ENCODE measurements at places on chromosomes 1 and 21.
A peak's percentile ranks its signal among the peaks of the same experiment; 100 is the strongest.

GRCh38 chr1:64427879-64428278 is 42.0 kb upstream of the CACHD1 start:
- DNase-seq: no peak

- DNase-seq: no peak
Measured at GRCh38 chr1:64077281-64077940, 126.0 kb upstream of the UBE2U start.

GRCh38 chr1:57272150-57272549 is 151.7 kb downstream of the DAB1 start:
- DNase-seq: no peak

GRCh38 chr1:230243583-230244353 is 176.7 kb downstream of the GALNT2 start:
- no peak for DNase-seq

DNA sequence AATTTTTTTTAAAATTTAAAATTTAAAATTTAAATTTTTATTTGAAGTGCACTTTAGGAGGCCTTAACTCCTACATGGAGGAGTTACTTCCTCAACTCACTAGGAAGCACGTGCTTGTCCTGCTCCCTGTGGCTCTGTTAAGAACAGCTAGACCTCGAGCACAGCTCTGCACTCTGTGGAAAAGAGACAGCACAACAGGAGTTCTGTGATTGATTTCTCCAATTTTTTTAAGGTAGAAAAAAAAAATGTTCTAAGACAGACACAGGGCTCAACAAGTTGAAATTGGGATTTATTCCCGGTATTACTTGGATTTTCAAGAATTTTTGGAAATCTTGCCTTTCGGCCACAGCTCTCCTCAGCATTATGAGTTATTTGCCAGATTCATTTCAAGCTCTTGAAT is 356.6 kb upstream of the LYPLAL1 start:
- no peak for DNase-seq

GRCh38 chr1:115837341-115837739 is 3.6 kb downstream of the NHLH2 start:
- DNase-seq: no peak

GRCh38 chr1:212254853-212255363 is 30.3 kb upstream of the PPP2R5A start:
- no peak for DNase-seq

DNA sequence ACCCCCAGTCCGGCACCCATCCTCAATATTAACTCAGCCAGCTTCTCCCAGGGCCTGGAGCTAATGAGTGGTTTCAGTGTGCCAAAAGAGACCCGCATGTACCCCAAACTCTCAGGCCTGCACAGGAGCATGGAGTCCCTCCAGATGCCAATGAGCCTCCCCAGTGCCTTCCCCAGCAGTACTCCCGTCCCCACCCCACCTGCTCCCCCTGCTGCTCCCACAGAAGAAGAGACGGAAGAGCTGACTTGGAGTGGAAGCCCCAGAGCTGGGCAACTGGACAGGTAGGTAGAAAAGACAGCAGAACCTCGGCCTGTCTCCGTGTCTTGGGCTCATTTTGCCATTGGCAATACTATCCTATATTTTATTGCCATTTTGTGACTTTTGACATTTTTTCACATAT is 45.4 kb upstream of the IPO9 start:
- no peak for DNase-seq

- DNase-seq: no peak
Measured at GRCh38 chr1:211532088-211532444, 40.1 kb upstream of the RD3 start.

DNA sequence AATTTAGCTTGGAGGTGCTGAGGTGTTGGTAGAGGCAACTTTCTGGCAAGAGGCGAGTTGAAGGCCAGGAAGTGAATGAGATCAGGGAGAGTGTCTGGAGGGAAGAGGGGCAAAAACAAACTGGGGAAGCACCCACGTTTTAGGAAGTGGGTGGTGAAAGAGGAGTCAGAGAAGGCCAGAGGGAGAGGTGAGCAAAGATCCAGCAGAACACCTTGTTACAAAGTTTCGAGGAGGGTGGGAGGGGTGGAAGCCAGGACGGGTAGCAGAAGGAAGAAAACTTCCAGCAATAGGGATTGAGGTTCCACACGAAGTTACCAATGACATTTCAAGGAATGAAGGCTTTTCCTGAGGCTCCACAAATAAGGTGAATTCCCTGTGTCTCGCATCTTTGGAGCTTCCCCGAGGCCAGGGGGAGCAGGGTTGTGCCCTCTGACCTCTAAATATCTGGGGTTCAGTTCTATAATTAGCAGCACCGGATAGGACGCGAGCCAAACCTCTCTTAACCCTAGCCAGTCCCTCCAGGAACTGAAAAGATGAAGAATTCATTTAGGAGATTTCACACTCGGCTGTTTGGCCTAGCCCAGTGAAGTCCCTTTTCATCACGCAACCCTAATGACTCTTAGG is 578 bp upstream of the SESN2 start:
- DNase-seq: peak; percentile 37

DNA sequence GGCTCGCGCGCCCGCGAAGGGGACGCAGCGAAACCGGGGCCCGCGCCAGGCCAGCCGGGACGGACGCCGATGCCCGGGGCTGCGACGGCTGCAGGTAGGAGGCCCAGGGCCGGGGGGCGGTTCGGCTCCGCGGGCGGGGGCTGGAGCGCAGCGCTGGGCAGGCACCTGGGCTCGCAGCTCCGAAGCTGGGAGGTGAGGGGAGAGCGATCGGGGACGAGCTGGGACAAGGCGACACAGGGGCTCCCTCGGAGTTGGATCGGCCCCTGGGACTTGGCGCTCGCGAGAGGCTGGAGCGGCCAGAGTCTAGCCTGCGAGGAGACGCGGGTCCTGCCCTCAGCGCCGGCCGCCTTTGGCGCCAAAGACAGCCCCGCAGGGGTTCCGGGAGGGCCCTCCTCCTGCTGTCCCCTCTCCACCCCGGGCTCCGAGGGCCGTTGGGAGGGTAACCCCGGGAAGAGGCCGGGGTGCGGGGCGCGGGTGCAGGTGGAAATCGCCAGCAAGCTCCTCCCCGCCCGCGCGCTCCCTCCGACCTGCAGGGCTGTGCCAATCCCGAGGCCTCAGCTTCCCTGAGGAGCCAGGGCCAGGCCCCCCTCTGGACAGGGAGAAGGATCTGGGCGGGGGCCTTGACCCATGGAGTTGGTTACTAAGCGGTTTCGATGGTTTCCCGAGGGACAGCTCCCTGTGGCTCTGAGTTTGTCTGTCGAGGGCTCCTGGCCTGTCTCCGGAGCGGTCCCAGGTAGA is 401 bp downstream of the TP73 start:
- DNase-seq: no peak

Data from AML-193 (cell line).